ENCODE measurements at places on chromosomes 16 and 17.

DNA sequence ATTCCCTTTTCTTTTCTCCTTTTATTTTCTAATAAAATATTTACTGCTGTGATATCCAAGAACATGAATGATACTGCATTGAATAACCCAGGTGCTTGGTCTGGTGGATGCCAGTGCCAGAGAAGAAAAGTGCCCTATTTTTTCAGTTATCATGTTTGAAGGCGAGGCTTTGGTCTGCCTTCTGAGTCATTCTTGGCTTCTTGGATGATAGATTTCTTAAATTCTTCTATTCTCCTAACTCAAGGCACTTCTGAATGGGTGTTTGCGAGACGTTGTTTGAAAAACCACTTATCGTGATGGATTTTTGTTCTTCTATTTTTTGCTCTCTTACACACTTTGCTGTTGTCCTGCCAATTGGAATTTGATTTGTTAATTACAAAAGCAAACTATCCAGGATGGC, 66.7 kb downstream of the FTO start:
- DNase-seq, result no peak

DNA sequence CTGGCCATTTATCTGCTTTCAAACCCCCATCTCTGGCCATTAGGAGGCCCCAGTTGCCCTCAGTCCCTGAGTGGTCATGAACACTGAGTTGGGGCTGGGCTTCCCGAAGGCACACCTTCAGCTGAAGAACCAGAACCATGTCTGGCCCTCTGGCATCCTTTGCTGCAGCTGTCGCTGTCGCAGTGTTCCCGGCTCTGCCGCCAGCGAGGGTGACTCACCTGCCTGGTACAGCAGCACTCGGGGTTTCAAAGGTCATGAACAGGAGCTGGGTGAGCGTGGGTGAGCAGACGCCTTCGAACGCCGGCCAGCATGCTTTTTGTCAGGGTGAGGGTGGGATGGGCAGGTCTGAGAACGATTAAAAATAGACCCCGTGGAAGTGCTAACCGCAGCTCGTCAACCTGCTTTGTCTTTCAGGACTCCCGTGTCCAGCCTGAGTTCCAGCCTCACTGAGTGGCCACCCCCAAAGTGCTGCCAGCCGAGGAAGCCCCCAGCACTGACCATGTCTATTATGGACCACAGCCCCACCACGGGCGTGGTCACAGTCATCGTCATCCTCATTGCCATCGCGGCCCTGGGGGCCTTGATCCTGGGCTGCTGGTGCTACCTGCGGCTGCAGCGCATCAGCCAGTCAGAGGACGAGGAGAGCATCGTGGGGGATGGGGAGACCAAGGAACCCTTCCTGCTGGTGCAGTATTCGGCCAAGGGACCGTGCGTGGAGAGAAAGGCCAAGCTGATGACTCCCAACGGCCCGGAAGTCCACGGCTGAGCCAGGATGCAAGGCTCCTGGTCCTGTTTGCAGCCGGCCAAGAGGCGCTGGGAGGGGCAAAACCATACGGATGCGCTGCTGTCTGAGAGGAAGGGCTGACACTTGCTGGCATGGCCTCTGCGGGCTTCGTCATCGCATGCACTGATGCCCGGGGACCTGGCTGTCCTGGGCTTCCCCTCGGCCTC, 7.6 kb downstream of the SNN start:
- peak; percentile 25 for DNase-seq

- no peak for DNase-seq
Measured at GRCh38 chr16:82059983-82060421, 24.9 kb downstream of the HSD17B2 start.

DNA sequence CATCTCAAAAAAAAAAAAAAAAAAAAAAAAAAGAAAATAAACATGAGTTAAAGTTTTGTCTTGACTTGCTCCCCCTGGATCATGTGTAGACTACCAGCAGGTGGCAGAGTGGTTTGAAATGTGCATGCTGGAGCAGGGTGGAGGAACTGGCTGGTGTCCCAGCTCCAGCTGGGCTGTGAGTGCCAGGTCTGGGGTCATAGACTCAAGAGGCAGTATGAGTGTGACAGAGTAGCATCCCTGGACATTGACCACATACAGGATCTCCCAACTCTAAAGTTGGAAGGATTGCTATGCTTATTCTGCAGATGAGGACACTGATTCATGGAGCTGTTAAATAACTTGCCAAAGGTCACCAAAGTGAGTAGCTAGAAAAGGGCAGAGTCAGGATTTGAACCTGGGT, 198.0 kb upstream of the MPHOSPH6 start:
- no peak for DNase-seq

DNA sequence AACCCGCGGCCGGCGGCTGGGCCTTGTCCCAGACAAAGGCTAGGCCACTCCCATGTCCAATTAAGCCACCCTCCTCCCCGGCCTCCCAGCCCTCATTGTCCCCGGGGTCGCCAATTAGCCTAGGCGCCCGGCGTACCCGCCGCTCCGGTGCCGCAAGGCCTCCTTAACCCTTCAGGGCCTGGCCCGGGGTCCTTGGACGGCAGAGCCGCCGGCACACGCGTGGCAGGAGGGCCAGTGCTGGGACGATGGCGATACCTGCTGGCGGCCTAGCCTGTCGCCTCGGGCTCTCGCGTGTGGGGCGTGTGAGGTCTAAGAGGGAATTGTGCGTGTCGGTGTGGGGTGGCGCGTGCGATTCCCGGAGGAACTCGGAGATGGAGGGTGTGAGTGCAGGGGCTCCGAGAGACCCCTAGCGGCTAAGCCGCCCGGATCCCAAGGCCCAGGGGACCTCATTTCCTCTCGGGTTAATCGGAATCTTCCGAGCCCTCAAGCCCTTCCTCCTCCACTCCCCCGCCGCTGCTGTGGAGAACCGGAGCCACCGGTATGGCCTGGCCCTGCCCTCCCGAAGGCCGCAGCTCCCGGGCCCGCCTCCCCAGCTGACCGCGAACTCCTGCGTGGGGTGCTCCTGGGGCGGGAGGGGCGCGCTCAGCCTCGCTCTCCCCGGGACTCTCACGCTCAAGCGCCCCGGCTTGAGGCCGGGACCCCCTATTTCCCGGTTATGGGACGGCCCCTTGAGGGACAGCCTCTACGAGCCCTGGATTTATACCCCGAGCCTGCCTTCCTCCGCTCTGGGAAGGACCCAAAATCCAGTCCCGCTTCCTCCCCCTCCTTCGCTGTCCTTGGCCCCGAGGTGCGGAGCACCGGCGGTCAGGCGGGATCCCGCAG, 11.9 kb downstream of the TBX2 start:
- DNase-seq, result peak; percentile 39

GRCh38 chr16:86930001-86930400, 351.7 kb downstream of the FOXL1 start:
- no peak for DNase-seq

DNA sequence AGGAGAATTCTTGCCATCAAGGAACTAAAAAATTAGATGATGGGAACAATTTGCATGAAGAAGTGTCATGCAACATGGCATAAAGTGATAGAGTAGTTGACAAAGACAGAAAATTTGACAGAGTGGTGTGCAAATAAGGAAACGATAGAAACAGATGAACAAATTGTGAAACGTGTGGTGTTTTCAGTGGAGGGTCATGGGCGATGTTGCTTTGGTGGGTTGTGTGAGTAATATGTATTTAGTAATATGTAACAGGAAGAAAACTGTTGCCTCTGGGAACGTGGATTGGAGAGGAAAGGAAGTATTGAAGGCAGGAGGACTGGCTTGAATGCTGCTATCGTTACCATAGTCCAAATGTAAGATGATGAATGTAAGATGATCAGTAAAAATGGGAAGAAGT, 3.6 kb downstream of the COX10 start:
- DNase-seq, result no peak

DNA sequence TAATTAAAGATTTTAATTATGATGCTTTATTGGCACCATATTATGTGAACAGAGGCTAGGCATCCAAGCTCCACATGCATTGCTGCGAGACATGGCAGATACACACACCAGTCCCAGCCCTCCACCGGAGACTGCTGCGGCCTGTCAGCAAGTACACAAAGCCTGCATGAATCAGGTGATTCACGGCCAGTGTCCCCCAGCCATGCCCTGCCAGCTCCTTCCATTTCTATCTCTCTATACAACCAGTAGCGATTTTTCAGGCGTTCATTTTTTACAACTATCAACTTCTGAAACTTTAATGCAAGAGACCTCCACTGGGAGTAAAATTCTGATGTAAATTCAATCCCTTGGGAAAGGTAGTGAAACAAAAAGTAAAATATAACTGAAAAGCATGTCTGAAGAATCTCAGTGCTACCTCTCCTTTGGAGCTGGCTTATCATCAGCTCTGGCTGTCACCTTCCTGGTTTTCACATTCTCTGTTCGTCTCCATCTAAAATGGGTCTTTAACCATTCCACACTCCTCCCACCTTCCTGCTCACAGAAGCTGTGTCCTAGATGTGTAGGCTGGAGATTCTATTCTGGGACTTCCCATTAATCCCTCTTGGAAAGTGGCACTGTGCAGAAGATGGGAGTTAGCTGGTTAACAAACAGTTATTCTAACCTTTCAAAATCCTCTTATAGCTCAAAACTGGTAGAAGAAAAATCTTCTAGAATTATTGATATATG, 32.2 kb downstream of the HS3ST3A1 start:
- DNase-seq, result no peak

- DNase-seq, result peak; percentile 63
Measured at GRCh38 chr16:89574681-89575246, 794 bp upstream of the CPNE7 start.

DNA sequence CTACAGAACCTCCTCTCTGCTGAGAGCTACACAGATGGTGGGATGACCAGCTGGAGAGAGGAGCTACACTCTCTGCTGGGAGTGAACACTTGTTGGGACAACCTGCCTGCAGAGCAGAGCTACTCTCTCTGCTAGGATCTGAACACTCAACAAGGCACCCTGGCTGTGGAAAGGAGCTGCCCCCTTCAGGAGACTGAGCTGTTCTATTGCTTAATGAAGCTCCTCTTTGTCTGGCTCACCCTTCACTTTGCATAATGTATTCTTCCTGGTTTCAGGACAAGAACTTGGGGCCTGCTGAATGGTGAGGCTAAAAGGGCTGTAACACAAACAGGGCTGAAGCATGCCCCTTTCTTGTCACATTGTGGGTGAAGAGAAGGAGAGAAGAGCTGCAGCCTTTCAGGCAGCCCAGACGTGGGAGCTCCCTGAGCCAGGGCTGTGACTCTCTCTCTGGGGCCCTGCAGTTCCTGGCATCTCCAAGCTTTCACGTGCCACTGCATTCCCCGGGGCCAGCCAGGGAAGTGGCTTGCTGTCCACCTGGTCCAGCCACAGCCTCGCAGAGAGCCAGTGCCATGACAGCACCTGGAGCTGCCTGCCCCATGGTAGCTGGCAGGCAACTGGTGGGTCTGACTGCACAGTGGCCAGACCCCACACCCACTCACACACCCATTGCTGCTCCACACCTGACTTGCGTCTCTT, 272.8 kb upstream of the KCNJ16 start:
- DNase-seq, result no peak
